CD4-positive, alpha-beta T cell (primary cell): ENCODE measurements at places on chromosomes 11 and 22. TPM values are rescaled to one million over a fixed set of nuclear protein-coding genes. Genes with fewer than 3 reads are reported as not detected.

DNA sequence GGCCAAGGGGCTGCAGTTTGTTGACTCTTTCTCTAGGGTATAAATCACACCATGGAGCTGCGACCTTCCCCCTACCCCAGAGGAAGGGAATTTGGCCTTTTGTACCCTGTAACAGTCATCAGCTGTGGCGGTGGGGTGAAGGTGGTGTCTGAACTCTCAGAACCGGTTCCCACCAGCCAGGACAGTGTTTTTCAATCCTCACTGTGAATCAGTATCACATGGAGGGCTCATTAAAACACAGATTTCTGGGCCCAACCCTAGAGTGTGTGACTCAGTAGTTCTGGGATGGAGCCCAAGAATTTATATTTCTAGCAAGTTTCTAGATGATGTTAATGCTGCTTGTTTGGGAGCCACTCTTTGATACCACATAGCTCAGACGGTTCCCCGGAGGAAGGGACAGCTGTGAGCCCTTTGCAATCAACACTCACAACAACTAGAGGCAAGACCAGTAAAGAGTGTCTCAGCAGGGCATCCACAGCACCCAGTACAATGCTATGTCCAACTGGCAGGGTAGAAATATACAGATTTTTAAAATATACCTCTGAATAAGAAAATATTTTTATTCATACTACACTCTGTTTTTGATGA is 43.9 kb upstream of the FAT3 start:
- DNase-seq: no peak

GRCh38 chr11:44942029-44942955 is 8.4 kb downstream of the TP53I11 start:
- no peak for DNase-seq

DNA sequence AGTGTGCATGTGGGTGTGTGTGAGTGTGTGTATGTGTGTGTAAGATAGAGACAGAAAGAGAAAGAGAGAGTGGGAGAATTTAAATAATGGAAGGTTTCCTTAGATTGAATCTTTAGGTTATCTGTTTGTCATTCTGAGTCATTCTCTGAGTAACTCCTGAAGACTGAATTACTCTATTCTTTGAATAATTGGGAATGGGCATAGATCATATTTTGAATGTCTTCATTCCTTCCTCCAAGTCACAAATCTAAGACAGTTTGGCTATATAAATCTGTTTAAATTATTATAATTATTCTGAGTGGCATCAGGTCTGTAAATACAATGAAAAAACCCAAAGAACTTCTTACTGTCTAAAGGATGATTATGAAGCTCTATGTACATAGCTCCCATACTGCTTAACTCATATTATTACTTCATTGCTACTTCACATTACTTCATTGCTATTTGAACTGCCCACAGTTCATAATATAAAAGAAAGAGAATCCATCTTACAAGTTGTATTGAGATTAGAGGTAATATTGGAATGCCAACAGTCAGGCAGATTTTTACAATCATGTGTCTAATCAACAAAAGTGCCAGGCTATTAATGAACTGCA is 346.6 kb upstream of the CCDC179 start:
- DNase-seq: no peak

- no peak for DNase-seq
These were observed 161.9 kb downstream of the INSC start for GRCh38 chr11:15276621-15277020.

DNA sequence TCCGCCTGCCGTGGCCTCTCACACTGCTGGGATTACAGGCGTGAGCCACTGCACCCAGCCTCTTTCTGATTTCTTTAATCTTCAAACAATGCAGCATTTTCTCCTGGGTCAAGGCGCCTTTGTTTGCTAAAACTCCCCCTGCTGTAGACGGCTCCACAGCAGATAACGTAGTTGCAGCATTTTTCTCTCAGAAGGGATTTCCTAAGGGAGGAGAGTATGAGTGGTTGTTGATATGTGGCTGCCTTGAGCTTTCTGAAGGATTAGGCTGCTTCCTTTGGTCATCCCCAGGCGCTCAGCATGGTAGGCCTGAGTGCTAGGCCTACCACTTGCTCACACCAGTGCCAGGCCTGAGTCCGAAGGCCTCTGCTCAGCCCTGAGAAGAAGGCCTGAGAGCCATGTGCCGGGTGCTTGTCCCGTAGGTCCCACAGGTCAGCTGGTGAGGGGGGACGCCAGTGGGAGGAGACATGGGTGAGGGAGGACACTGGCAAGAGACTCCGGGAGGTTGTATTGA is 18.1 kb downstream of the SMARCB1 start:
- no peak for DNase-seq

DNA sequence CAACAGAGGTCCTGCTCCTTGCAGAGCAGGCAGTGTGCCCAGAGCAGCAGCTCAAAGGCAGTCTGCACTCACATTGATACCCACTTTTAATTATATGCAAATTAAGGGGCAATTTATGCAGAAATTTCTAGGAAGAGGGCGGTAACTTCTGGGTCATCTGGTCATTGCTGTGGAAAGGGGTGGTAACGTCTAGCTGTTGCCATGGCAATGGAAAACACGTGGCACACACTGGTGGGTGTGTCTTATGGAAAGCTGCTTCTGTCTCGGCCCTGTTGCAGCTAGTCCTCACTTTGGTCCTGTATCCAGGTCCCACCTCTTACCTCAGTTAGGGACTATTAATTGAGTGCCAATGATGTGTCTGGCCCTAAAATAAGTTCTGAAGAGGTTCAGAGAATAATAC is 36.8 kb downstream of the BARX2 start:
- DNase-seq: no peak

DNA sequence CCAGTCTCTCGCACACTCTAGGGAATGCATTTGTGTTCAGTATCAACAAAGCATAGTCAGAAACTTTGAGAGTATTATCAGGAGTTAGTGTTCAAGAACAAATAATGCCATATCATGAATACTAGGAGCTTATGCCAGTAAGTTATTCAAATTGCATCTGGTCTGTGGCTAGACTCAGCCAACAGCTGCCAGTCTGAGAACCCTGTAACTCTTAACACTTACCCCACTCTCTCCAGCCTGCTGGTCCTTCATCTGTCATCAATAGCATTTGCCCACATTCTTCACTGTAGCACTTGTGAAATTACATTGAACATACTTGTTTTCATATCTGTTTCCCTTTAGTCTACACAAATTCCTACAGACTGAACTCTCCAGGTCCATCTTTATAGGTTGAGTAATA is 1157.5 kb upstream of the RAG2 start:
- DNase-seq: no peak

DNA sequence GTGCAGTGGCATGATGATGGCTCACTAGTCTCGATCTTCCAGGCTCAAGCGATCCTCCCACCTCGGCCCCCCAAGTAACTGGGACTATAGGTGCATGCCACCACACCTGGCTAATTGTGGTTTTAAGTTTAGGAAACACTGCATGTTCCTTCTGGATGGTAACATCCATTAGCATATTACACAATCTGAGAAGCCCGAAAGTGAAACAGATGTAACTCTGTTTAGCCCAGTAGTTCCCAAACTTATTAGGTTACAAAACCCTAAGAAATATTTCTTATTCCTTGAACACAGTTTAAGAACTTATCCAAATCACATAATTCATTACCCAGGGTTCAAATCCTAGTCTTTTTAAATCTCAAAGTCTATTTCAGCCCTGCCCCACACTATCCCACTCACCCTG is 28.3 kb downstream of the POLDIP3 start:
- no peak for DNase-seq

The APOA5 gene
- not detected for total RNA-seq

- no peak for DNase-seq
These were observed 106.8 kb upstream of the B3GAT1 start for GRCh38 chr11:134518616-134519389.

The CRYBB2 gene
- total RNA-seq: not detected

GRCh38 chr22:26542831-26543230 is 30.6 kb upstream of the TFIP11 start:
- no peak for DNase-seq
